ENCODE measurements at places on chromosomes 5 and 9. TPM values are rescaled to one million over a fixed set of nuclear protein-coding genes. Genes with fewer than 3 reads are reported as not detected.

Gene DMRTA1
- total RNA-seq, result 0.12 TPM

Gene PROB1
- total RNA-seq, result 1.5 TPM

Gene ARSI
- total RNA-seq, result 7.2 TPM

Gene AKNA
- 22.2 TPM for total RNA-seq

Gene OSTF1
- 26.1 TPM for total RNA-seq

Gene FBLL1
- total RNA-seq, result 1.6 TPM

All from pericardium fibroblast (primary cell).